CD4-positive, alpha-beta T cell treated with Interleukin-17A for 4 hours (primary cell): ENCODE measurements at places on chromosomes 2 and 18.

DNA sequence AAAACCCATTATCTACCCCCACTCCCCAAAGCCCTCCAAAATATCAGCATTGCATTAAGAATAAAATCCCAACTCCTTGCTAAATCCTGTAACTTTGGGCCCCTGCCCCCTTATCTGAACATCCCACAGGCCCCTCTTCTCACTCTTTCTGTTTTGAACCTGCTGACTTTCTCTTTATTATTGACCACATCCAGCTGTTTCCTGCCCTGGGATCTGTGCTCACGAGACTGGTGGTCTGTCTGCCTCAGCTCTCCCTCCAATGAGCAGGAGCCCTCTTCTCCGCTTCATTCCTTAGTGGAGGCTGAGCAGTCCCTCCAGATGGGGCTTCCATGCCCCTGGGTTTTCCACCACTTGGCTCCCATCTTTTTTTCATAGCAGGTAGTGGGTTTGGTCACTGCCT lies 116.9 kb downstream of the ACKR3 start:
- no peak for DNase-seq

DNA sequence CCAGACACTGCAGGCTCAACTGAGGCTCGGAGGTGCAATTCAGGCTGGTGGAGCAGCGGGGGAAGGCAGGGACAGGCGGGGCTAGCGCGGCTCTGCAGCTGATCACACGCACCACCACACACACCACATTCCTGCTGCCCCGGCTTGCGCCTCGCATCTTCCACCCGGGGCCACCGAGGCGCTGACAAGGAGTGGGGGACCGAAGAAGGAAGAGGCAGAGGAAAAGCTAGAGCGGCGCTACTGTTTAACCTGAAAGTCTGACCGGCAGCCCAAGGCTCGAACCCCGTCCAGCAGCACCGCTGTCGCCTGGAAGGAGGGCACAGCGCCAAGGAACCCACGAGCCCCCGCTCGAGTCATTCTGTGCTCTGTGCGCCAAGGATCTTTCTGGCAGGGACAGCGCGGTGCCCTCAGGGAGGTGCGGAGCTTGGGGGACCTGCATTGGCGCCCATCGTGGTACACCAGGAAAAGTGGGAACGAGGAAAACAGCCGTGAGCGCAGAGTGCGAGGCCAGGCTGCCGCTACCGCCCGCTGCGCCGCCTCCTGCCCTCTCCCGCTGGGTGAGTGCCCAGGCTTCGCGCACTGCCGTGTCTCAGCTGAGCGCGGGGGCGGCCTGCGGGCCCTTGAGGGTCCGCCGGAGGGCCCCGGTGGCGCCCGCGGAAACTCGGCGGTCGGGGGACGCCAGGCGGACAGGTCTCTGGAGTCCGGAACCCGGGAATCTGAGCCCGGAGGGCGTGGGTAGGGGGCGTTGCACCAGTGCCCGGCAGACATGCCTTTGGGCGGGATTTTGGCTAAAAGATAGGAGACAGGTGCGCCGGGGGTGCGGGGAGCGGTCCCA lies 860 bp upstream of the KCNJ3 start:
- no peak for DNase-seq

- no peak for DNase-seq
Measured at GRCh38 chr2:132463719-132464118, 47.1 kb downstream of the GPR39 start.

- DNase-seq = no peak
Measured at GRCh38 chr2:85959826-85960225, 71.0 kb upstream of the ST3GAL5 start.

DNA sequence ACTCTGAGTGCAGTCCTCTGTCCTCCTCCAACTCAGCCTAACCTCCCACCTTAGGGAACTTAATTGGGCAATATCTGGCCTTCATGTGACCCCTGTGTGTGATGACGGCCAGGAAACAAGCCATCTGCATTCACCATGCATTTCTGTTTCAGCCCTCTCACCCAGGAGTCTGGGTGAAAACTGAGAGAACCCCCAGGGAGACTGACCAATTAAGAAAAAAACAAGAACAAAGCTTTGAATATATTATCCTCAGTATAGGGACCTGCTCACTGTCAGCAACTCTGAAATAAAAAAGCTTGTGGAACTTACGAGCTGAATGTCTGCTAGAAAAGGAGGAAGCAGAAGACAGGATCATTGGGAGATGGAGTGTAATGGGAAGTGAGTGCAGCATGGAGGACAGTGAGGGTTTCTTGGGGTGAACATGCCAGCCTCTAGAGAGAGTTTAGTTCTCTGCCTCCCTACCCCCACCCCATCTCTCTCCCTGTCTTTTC lies 9.5 kb downstream of the MAPRE2 start:
- no peak for DNase-seq

DNA sequence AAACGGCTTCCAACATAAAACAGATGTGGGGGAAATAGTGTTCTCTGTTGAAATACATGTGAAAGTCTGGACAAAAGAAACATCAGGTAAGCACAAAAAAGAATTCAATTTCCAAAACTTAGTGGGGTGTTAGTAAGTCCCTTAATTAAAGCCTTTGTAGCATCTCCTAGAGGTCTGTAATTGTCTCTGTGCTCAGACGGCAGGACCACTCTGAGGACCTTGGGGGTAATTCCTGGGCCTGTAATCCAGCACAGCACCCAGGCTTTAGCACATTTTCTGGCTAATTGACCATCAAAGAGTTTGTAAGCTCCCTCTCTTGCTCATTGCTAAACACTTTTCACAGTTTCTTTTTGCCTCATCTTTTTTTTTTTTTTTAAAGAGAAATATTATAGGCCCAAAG lies 80.3 kb downstream of the FARSB start:
- no peak for DNase-seq

DNA sequence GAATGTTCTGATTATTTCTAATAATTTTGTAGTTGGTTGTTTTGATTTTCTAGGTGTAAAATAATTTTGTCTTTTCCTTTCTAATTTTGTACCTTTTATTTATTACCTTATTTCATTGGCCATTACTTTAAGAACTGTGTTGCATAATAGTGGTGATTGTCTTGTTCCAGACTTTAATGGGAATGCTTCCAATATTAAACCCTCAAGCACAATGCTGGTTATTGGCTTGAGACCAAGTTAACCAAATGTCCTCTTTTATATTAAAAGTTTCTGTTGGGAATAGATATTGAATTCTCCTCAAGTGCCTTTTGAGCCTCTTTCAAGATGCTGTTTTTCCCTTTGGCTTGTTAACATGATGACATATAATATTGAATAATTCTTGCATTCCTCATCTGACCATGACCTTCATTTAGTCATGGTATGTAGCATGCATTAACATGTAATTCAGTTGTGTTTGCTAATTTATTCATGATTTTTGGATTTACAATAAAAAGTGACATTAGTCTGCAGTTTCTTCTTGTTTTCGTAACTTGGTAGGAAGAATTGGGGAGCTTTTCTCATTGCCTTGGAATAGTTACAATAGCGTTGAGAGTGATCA lies 141.7 kb downstream of the DIS3L2 start:
- DNase-seq = no peak

GRCh38 chr2:234745347-234745746 lies 206.5 kb upstream of the SH3BP4 start:
- DNase-seq = no peak

DNA sequence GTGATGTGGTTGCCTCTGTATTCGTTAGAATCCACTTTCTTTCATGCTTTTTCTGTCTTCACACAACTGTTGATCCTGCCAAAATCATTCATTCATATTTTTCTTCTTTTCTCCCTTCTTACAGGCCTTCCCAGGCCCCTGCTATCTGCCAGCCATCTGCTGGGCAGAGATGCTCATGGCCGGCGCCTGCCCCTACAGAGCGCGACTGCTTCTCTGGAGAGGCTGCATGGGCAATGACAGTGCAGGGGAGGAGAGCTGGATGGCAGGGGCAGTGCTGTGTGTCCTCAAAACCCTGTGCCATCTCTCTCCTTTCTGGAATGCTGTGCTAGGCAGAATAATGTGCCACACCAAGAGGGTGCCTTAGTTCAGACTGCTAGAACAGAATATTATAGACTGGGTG lies 125.2 kb downstream of the INHBB start:
- no peak for DNase-seq

GRCh38 chr18:26293982-26294381 lies 67.7 kb downstream of the TAF4B start:
- no peak for DNase-seq

DNA sequence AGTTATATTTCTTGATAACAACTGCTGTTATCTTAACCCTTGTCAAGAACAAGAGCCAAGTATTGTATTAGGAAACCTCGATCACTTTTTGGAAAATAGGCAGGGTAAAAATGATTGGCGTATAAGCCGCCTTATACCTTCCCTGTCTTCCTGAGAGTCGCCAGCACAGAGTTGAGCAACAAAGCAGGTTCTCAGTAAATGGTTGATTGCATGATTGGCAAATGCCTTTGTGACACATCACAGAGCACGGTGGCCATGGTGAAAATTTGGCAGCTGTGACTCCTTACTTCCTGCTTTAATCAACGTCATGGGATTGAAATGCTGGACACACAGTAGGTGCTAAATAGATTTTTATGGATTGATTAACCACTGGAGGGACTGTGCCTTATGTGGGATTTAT lies 3.9 kb upstream of the KLHL29 start:
- DNase-seq = peak; percentile 56

DNA sequence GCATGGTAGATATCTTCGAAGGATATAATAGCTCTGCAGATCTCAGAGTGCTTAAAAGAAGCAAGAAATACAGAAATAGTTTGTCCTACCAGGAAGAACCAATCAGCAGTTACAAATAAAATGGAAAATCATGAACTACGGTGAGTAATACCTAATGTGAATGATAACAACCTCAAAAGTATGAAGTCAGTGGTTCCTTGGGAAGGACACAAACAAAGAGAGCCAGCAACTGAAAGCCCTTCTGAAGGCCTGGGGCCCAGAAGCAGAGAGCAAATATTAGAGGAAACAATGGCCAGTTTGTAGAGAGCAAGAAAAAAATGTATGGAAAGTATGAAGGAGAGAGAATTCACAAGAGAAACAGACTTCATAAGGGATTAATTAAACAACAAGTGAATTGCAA lies 226.8 kb upstream of the CHST9 start:
- no peak for DNase-seq

- no peak for DNase-seq
Measured at GRCh38 chr2:185174353-185174752, 564.3 kb upstream of the FSIP2 start.

GRCh38 chr2:71894261-71894660 lies 253.4 kb downstream of the CYP26B1 start:
- DNase-seq = no peak

GRCh38 chr2:233353769-233354499 lies at the start of gene DGKD:
Gene DGKD (plus strand): TSS chr2:233354494. CDS start chr2:233354519, 25 bp downstream.
- peak; percentile 81 for DNase-seq

GRCh38 chr2:25964891-25965290 lies 17.4 kb downstream of the KIF3C start:
- no peak for DNase-seq

- DNase-seq = peak; percentile 51
Measured at GRCh38 chr2:30235859-30236535, 4.7 kb downstream of the LBH start.

- no peak for DNase-seq
Measured at GRCh38 chr18:29172756-29173067, 995.8 kb upstream of the CDH2 start.

GRCh38 chr18:56696966-56697365 lies 45.8 kb downstream of the WDR7 start:
- no peak for DNase-seq

DNA sequence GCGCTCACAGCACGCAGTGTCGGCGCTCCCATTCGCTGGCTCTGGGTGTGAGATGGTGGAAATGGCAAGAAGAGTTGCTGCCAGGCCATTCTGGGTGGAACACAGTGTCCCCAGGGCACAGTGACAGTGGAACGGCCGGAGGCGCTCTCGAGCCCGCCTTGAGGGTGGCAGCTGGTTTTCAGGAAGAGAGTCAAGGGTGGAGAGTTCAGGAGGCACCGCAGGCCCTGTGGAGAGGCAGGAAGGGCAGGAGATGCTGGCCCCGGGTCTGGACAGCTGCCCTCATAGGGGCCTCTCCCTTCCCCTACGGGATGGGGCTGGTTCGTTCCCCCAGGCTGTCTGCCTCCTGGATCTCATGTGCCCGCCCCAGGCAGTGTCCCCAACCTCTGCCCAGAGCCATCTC lies 12.5 kb downstream of the GPC1 start:
- DNase-seq = no peak

DNA sequence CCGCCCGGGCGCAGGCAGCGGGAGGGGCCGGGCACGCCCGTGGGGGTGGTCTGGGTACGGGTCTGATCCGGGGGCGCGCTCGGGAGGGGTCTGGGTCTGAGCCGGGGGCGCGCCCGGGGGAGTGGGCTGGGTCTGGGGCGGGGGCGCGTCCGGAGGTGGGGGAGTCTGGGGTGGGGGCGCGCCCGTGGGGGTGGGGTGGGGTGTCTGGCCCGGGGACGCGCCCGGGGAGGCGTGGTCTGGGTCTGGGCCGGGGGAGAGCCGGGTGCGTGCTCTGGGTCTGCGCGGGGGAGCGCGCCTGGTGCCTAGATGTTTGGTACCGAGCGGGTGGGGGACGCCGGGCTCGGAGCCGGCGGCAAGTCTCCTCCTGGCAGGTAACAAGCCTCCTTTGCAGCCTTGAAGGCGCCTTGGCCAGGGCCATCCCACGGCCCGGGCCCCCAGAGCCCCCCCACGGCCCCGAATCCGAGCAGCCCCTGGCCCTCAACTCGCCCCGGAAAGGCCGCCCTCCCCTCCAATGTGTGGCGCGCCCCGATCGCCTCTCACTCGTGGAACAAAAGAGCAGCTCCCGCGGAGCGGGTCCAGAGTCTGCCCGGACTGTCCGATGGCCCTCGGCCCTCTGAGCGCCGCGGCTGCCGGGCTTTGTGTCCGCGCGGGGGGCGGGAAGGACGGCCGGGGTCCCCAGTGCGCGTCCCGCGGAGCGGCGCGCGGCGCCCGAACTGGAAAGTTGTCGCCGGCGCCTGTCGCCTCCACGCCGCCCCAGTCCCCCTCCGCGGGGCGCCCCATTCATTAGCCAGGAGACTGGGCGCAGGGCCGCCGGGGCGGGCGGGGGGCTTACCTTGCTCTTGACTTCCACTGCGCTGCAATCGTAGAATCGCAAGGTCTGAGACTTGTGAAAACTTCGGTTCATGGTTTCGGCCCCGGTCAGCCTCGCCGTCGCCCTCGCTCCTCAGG lies 595 bp downstream of the PARD6G start:
- DNase-seq = no peak

- DNase-seq = peak; percentile 57
Measured at GRCh38 chr2:208265371-208265800, 669 bp upstream of the PIKFYVE start.

DNA sequence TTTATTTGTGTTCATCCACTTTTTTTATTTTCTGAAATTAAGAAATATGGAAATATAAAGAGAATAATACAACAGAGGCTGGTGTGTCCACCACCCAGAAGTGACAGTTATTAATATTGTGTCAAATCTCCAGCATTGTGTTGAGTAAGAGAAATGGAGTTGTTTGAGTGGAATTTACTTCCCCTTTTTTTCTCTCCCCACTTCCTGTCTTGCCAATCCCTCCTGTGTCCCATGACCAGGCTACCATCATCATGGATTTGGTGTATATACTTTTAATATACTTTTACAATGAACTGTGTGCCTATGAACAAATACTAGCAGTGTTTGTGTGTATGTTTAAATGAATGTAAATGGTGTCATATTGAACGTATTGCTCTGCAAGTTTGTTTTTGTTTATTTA lies 276.9 kb upstream of the SKOR2 start:
- no peak for DNase-seq
